Stimulated activated CD8-positive, alpha-beta memory T cell treated with anti-CD3 and anti-CD28 coated beads, Interleukin-4, amount 100 ng/mL, for 1 hour (primary cell): ENCODE measurements at places on chromosomes 12 and 14.

- DNase-seq: no peak
These were observed 29.7 kb downstream of the RBM19 start for GRCh38 chr12:113936460-113936859.

DNA sequence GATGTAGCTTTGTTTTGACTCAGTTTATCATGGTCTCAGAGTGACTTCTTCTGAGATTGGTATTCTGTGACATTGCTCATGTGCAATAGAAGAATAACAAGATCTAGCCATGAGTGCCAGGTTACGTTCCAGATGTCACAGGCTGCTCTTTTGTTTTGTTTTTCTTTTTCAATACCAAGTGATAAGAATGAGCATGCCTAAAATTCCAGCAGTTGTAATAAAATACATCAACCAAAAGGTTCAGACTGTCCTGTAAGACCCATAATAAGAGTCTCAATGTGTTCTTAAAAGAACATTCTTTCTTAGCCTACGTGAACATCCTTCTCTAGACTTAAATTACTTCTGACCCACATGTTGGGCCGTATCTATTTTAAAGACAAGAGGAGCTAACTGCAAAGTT, 669.2 kb downstream of the DIO2 start:
- DNase-seq: no peak

DNA sequence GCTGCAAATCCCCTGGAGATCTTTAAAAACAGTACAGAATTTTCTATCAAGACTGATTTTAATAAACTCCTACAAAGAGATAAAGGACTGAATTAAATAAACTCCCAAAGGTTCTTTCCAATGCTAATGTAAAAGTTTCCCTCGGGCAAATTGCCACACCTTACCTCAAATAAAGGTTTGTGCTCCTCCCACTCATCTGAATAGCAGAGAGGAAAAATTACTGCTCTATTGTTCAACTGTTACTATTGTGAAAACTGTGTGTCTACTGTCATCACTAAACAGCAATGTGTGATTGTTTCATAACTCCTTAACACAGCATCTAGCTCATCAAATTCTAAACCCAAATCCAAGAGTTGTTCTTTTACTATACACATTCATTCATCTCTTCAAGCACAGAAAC, 3.2 kb downstream of the SPTLC2 start:
- no peak for DNase-seq

GRCh38 chr12:123150275-123150743, 581 bp downstream of the PITPNM2 start:
- no peak for DNase-seq

DNA sequence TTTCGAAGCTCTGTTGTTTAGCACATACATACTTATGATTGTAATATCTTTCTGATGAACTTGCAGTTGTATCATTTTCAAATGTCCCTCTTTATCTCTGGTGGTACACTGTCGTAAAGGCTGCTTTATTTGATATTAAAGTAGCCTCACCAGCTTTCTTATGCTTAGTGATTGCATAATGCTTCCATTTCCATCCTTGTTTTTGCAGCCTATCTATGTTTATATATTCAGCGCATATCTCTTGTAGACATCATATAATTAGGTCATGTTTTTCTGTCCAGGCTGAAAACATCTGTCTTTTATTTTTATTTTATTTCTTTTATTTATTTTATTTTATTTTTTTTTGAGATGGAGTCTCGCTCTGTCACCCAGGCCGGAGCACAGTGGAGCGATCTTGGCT, 34.6 kb downstream of the ACAD10 start:
- no peak for DNase-seq

GRCh38 chr12:94557746-94558295, 92.5 kb downstream of the TMCC3 start:
- no peak for DNase-seq

DNA sequence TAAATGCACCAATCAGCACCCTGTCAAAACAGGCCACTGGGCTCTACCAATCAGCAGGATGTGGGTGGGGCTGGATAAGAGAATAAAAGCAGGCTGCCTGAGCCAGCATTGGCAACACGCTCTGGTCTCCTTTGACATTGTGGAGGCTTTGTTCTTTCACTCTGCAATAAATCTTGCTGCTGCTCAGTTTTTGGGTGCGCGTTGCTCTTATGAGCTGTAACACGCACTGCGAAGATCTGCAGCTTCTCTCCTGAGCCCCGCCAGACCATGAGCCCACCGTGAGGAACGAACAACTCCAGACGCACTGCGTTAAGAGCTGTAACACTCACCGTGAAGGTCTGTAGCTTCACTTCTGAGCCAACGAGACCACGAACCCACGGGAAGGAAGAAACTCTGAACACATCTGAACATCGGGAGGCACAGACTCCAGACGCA, 8.4 kb upstream of the PIANP start:
- DNase-seq: no peak

GRCh38 chr12:123799227-123799626, 37.1 kb downstream of the DNAH10 start:
- DNase-seq: no peak

- DNase-seq: peak; percentile 70
These were observed 3.5 kb upstream of the TSPAN9 start for GRCh38 chr12:3073438-3074250.

DNA sequence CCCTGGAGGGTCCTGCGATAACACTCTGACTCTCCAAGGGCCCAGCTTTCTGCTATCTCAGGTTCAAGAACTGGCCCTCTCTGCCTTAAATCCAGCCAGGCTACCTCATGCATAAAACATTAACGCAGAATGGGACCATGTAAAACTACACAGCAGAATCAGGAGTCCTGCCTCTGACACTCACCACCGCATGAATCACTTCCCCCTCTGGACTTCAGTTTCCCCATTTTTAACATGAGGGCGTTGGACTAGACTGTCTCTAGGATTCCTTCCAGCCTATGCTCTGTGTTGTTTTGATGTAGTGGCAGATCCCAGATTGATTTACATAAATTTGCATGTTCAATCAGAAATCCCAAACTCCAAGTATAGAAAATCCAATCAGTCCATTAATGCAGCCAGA, 3.3 kb downstream of the NCKAP5L start:
- DNase-seq: no peak

GRCh38 chr14:97025722-97026121, 228.5 kb downstream of the VRK1 start:
- DNase-seq: no peak

GRCh38 chr12:68234140-68234539, 8.5 kb upstream of the IL26 start:
- DNase-seq: no peak

GRCh38 chr12:4223273-4223845, 50.2 kb upstream of the CCND2 start:
- no peak for DNase-seq

- DNase-seq: no peak
These were observed 25.1 kb downstream of the GRIP1 start for GRCh38 chr12:66653796-66654195.

GRCh38 chr12:95977764-95978305, 18.3 kb downstream of the HAL start:
- DNase-seq: no peak

- DNase-seq: no peak
These were observed 37.6 kb downstream of the CACNA2D4 start for GRCh38 chr12:1880876-1881275.

DNA sequence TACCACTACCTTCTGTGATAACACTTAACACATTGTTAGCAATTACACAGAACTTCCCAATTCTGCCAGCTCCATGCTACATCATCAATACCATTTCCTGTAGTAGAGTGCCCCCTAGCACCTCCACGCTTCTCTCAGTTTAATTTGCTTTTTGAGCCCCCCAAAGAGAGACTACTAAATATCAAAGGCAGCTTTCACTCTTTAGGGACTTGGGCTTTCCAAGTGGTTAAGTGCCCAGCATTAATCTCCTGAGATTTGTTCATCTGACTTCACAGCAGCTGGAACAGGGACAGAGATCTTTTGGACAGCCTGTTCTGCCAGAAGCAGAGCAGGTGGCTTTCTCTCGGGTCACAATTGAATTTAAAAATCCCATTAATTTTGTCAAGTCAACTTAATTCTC, 954.9 kb downstream of the DIO2 start:
- DNase-seq: no peak

- DNase-seq: no peak
These were observed 48.3 kb downstream of the EML1 start for GRCh38 chr14:99841436-99842071.

DNA sequence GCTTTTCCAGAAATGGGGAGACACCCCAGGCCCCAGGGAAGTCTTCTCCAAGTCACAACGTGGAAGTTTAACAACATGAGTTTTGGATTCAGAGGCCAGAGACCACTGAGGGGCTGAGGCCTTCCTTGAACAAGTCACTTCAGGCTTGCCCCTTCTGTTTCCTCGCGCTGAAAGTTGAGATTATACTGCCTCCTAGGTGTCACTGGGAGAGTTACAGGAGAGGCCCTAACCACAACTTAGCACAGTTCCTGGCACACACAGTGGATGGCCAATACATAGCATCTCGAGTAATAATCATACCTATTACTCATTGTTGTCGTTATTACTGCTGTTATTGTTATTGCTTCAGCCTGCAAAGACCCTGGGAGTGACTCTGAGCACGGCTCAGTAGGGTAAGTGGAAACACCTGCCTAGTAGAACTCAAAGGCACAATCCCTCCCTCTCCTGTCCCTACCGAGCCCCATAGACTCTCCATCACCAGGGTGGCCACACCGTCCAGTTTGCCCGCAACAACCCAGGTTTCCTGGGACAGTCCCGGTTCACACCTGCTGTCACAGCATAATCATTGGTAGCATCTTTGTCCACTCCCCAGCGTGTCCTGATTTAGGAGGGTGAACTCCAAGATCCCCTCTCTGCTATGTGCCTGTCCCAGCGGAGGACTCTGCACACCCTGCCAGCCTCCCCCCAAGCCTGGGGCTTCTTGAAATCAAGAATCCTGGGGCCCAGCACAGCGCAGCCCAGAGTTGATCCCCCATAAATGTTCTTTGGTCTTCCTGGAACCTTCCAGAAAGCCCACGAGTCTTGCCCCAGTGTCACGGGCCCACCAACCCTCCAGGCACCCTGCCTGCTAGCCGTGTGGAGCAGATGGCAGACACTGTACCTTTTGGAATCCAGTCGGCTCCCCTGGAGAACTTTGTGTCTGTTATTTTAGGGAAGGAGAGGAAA, 85.0 kb downstream of the SYNE3 start:
- no peak for DNase-seq

GRCh38 chr12:131218923-131219669, 265.4 kb downstream of the ADGRD1 start:
- DNase-seq: no peak

DNA sequence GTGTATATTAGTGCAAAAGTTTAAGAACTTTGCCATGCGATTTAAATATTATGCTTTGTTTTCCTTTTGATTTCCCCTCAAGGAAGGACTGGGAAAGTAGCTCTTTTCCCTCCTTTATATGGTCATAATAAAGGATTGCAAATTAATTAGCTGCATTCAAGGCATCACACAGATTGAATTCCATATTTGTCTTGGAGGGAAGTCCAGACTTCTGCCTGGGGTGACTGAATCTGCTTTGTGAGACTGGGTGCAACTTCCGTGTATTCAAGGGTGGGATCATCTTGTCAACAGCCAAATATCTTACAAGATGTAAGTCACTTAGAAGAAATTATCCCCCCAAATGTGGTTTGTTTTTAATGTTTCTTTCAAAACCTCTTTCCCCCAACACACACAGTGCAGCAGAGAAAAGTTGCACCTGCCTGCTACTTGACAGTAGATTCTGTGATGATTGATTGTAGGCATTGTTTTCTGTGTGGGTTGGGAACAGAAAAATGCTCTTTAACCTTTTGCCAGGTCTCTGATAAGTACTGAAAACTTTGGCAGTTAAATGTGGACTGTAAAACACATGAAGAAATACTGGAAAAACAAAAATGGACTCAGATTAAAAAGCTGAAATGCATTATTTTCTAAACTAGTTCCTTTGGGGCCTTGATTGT, 28.4 kb downstream of the STK38L start:
- DNase-seq: no peak

GRCh38 chr12:2261708-2262107, 208.9 kb downstream of the CACNA1C start:
- no peak for DNase-seq

DNA sequence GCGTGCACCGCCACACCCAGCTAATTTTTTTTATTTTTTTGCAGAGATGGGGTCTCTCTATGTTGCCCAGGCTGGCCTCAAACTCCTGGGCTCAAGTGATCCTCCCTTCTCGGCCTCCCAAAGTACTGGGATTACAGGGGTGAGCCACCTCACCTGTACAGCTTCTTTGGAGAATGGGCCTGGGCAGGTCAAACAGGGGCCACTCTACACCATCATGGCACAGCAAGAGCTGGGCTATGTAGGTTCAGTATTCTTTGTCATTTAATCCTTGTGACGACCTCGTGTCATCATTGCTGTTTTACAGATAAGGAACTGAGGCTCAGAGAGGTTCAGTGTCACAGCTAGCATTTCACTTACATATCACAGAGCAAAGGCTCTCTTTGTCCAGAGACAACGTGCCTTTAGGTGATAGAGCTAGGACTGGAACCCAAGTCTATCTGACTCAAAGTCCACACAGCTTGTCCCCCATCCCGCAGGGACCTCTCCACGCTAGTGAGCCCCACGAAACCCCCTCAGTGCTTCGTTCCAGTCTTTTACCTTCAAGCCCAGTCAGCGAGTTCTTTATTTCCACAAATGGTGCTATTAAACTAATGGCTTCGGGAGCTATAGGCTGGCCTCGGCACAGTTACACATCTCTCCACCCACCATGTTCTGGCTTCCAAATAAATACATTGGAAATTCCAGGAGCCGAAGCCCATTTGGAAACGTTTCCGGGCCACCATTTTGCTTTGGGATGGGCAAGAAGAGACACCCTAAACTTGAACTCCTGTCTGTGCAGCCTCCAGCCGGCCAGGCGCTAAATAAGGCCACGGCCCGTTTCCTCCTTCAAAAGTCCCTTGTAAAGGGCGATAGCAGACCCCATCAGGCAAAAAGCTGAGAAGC, 660 bp upstream of the MAP1LC3B2 start:
- no peak for DNase-seq

GRCh38 chr12:61757831-61758505, 502.2 kb upstream of the USP15 start:
- no peak for DNase-seq

DNA sequence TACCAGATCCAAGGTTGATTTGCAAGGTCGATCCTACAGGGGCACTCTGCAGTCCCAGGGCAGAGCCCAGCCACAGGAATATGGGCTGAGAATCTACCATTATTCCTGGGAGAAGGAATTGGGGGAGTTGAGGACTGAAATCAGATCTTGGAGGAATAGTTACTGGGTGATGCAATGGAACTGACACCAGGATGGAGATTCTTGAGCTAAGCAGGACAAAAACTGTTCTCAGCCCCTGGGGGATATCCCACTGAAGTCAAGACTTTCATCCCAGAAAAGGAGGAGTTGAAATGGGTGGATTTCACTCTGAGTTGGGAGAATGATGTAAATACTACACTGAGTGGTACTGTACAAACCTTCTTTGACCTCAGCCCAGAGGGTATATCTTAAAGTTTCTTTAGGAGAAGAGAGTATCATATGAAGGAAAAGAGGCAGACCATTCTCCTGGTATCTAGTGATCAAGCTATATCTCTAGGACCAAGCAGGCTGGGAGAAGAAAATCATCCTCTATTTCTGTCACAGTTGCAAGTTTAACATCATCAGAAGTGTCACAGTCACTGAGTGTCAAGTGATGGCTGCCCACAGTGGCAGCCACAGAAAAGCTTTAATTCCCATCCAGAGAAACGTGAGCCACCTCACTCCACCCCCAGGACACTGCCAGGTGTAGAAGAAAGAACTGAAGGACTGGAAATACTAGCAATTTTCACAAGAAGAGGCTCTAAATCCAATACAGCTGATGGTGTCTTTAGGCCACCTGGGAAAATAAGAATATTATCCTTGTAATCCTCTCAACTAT, 181.9 kb downstream of the NUAK1 start:
- no peak for DNase-seq
